NCI-H146 (cell line): ENCODE measurements at places on chromosomes 13 and 19.

DNA sequence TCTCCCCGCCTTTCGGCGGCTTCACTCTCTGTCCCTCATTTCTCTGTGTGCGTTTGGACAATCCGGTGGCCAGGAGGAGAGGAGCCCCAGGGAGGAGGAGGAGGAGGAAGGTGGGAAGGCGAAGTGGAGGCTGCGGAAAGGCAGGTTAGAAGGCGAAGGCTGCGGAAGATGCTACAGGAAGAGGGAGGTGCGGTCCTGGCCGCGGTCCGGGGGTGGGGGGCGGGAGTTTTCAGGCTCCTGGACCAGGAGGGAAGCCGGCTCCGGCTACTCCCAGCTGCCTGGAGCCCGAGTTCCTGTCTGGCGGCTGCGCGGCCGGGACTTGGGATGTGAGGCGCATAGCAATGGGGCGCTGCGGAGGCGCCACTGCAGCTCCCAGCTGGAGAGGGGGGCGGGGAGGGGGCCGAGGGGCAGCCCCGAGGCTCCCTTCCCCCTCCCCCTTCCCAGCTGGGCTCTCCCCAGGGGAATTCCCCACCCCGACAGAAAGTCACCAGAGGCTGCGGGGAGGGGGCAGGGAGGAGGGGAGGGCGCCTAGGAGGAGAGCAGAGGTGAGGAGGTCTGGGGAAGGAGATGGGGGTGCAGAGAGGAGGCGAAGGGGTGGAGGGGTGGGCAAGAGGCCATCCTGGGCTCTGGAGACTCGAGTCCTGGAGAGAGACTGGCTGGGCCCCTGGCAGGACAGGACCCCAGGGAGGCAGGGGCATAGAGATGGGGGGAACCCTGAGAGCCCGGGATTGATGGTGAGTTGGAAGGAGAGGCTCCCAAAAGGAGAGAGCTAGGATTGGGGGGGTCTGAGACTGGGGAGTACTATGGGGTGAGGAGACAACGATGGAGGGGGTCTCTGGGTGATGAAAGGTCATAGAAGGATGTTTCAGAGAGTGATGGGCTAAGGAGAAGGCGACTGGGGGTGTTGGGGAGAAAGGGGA is 2.0 kb downstream of the LRRC4B start:
- no peak for DNase-seq

GRCh38 chr19:12665281-12665573 is 1.3 kb downstream of the MAN2B1 start:
- no peak for DNase-seq

GRCh38 chr13:48875047-48875446 is 100.7 kb upstream of the FNDC3A start:
- DNase-seq: no peak

- DNase-seq: peak; percentile 62
Observed at GRCh38 chr13:38868870-38869269, 121.8 kb downstream of the STOML3 start.

GRCh38 chr13:35858665-35859064 is 272.5 kb downstream of the DCLK1 start:
- DNase-seq: no peak

- DNase-seq: no peak
Observed at GRCh38 chr13:106468207-106468606, 67.3 kb downstream of the EFNB2 start.

GRCh38 chr19:1266916-1267476 is 2.1 kb upstream of the CIRBP start:
- DNase-seq: no peak

DNA sequence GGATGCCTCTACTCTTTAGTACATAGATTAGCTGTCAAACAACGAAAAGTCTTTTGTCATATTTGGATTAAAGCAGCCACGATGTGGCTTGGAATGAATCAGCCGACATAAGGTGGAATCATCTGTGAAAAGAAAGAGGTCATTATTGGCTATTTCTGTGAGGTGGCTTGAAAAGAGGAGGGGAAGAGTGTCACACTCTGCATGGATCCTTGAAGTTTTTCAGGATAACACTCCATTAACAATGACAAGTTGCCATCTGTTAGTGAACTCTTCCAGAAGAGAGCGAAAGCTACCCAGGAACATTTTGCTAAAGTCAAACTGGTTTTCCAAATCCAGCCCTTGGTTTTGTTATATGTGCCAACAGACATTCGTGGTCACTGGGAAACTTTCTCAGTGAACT is 1604.8 kb downstream of the OLFM4 start:
- no peak for DNase-seq

DNA sequence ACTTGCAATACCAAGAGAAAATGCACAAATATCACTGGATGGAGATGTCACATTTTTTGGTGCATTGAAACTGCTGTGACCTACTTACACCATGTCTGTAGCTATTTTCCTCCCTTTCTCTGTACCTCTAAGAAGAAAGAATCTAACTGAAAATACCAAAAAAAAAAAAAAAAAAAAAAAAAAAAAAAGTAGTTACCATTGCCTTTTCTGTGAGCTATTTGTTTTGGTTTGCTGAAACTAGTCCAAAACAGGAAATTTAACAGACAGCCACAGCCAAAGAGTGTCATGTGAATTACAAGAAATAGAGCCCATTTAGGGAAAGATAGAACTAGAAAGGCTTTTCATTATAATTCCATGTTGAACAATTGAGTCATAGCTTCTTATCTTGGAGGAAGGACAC is 37.3 kb downstream of the TNFSF13B start:
- DNase-seq: no peak

DNA sequence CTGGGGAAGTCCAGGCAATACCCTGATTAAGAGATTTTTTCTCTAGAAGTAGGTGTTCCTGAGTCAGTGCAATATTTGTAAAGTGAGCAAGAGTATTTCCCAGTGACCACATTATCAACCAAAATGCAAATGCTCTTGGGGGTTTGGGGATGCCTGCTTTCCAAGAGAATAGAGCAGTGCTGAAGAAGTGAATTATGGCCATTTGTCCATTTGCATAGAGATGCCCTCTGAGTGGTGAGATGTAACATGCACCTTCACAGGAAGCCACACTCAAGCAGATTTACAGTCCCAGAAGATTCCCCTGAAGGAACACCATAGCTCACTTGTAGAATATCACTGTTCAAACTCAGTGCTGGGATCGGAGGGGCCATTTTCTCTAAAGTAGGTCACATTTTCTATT is 71.8 kb downstream of the TNFSF11 start:
- DNase-seq: no peak

DNA sequence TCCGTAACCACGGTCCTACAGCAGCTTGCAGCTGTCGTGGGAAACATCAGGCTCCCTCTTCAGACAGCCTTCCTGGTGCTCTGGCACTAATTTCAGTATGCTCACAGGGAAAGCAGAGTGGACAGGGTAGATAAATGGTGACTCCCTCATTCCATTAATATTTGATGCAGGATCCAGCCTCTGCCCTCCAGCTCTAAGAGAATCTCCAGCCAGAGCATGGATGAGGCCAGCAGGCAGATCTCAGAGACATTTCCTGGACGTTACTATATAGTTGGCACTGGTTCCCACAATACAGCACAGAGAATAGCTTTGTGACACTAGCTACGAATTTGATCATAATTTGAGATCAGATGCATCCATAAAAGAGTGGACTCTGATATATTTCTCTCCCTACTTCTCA is 341.4 kb downstream of the LIG4 start:
- DNase-seq: no peak

GRCh38 chr19:29492769-29493168 is 33.0 kb upstream of the VSTM2B start:
- DNase-seq: no peak

- DNase-seq: peak; percentile 68
Observed at GRCh38 chr19:18294467-18294864, 13.0 kb upstream of the JUND start.

GRCh38 chr13:27177852-27178251 is 6.2 kb upstream of the USP12 start:
- DNase-seq: peak; percentile 17

DNA sequence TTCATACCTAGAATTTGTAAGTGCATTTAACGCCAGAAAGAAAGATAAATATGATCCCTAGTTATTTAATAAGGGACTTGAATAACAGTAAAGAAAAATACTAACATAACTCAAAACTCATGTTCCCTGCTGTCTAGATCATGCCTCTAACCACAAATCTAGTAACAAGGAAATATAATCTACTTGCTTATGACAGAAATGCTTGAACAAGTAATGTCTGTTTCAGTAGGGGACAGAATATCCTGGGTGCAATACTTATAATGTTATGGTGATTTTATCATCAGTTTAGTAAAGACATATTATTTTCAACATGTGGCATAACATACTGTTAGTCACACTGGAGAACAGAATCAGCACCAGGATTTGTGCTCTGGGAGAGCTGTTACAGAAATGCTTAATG is 861.9 kb upstream of the SLITRK1 start:
- no peak for DNase-seq

GRCh38 chr19:13014101-13014920 is 19.0 kb downstream of the NFIX start:
- DNase-seq: no peak

- DNase-seq: no peak
Observed at GRCh38 chr13:32983058-32983457, 33.2 kb upstream of the KL start.
